H7 (cell line): ENCODE measurements at places on chromosomes 16 and 17. TPM values are rescaled to one million over a fixed set of nuclear protein-coding genes. Genes with fewer than 3 reads are reported as not detected.
A peak's percentile ranks its signal among the peaks of the same experiment; 100 is the strongest.

The GPR139 gene
- total RNA-seq = 0.15 TPM in 1 of 2 replicates, not detected in the other

The KRTAP4-9 gene
- not detected in 2 replicates for total RNA-seq

The HOXB4 gene
- total RNA-seq = 0.03 TPM in 1 of 2 replicates, not detected in the other

GRCh38 chr17:48294806-48295361 is 135.1 kb downstream of the SKAP1 start:
- no peak for DNase-seq

DNA sequence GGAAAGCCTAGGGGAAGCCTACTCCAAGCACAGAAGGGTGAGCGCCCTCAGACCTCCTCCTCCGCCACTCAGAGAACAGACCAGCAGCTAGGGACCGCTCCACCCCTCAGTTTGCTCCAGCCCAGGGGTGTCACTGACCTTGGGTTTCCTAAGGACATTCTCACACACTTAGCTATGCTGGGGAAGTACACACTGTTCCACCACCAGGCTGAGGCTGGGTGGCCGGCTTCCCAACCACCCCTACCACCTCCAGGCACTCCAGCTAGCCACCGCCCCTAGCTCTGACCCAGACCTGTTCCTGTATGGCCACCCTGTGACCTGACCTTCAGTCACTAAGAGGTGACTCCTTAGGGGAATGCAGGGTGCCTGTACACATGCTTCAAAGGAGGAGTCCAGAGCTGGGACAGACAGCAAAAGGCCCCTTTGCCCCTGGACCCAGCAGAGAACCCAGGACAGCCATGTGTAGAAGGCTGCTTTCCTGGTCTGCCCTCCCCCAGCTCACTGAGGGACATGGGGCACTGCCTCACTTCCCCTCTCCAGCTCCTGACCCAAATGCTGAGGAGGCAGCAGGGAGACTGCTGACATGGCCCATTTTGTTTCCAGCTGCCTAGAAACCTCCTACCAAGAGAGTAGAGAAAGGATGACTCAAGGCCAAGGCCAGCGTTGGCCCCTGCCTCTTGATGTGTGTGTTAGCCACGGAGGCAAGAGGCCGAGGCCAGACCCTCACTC is 6.7 kb downstream of the HSPB9 start:
- no peak for DNase-seq

DNA sequence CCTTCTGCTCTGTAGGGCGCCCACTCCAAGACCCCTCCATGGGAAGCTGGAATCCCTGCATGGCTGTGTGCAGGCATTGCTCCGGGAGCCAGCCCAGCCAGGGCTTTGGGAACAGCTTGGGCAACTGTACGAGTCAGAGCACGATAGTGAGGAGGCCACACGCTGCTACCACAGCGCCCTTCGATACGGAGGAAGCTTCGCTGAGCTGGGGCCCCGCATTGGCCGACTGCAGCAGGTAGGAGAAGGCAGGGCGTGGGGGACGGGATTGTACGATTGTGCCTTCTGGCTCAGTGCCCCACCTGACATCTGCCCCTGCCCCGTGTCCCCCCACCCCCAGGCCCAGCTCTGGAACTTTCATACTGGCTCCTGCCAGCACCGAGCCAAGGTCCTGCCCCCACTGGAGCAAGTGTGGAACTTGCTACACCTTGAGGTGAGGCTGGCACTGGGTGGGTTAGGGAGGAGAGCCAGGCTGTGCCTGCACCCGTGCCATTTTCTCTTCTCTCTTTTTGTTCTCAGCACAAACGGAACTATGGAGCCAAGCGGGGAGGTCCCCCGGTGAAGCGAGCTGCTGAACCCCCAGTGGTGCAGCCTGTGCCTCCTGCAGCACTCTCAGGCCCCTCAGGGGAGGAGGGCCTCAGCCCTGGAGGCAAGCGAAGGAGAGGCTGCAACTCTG is 8.7 kb upstream of the TMEM88 start:
- DNase-seq = no peak

DNA sequence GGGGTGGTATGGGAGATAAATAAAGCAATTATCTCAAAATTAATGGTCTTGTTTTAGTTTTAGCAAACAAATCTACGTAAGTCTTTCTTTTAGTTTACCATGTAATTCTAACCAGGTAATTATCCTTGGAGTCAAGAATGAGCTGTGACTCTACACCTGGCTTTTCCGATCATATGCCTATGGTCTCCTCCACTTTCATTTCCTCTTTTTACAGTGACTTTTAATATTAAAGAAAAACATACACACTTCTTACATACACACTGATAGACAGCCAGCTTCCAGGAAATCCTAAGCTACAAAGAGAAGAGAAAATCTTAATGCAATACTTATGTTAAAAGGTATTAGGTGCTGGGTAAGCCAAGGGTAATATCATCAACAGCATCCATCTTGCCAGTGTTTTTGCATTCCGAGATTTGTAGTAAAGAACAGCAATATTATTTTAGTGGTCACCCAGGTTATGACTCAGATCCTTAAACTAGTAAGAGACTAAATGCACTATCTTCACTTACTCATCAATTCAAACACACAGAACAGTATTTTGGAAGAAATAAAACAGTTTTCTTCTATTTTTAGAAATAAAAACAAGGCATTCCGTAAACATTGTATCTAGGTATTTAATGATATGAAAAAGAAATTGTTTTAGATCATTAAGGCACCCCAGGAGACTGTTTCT is 4.4 kb upstream of the IRX5 start:
- DNase-seq = no peak

DNA sequence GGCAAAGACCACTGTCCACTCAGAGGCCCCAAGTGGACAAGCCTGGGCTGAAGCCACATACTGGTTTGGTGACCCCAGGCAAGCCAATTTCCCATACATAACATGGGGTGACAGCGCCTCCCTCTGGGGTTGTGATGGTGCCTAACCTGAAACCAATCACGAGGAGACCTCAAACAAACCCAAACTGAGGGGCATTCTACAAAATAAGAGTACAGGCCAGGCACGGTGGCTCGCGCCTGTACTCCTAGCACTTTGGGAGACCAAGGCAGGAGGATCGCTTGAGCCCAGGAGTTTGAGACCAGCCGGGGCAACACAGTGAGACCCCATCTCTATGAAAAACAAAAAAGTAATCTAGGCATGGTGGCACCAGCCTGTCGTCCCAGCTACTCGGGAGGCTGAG is 3.6 kb downstream of the P2RX5 start:
- peak; percentile 70 for DNase-seq

GRCh38 chr17:38791162-38791561 is 8.2 kb downstream of the PIP4K2B start:
- DNase-seq = no peak

DNA sequence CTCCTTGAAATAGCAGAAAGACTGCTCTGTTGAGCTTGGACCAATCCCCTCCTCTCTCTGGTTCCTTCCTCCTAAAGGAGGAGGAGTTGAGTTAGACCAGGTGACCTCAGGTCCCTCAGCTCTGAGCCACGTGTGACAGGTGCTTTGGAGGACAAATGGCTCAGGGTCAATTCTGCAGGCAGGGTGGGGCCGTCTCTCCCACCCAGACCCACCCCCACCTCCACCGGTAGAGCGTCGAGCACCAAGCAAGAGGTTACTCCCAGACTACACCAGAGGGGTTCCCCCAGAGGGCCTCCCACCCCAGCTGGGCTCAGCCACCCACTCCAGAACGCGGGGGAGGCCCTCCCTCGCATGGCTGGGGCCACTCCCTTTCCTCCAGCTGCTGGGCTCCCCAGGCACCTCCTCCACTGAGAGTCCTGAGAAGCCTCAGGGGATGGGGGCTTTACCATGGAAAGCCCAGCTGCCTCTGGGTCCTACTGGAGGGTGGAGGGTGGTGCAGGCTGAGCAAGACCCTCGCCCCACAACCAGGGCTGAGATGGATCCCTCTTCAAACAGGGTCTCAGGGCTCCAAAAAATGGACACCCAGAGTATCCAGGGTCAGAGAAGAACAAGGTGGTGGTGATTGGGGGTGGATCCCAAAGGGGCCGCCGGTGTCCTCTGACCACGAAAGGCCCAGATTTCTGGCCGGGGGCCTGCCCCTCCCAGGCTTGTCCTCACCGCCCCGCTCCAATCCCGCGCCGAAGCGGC is 7.6 kb downstream of the MYO1C start:
- DNase-seq = peak; percentile 89

GRCh38 chr16:47657977-47658376 is 196.8 kb downstream of the PHKB start:
- no peak for DNase-seq

DNA sequence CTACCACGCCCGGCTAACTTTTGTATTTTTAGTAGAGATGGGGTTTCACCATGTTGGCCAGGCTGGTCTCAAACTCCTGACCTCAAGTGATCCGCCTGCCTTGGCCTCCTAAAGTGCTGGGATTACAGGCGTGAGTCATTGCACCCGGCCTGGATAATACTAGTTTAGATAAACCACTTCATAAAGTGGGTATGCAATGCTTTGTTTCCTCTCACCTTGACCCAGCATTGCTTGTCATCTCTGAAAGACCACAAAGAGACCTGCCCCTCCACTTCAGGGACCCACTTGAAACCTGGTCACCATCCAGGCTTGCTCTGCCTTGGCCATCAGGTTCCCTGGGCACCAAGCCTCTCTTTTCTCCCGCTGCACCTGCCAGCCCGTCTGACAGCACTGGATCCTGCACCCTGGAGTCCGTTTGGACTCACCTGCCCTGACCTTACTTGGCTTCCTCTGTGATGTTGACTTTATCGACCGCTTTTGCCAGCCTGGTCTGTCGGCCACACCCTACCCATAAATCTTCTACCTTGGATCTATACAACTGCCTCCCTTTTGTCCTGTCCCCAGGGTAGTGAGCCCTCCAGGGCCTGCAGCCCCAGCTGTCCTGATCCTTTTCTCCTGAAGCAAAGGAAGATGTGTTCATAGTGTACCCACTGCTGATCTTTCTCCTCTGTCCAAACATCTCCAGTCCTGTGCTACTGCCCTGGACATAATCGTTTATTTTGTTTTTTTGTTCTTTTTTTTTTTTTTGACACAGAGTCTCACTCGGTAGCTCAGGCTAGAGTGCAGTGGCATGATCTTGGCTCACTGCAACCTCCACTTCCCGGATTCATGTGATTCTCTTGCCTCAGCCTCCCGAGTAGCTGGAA is 12.7 kb upstream of the ZG16 start:
- peak; percentile 5 for DNase-seq

DNA sequence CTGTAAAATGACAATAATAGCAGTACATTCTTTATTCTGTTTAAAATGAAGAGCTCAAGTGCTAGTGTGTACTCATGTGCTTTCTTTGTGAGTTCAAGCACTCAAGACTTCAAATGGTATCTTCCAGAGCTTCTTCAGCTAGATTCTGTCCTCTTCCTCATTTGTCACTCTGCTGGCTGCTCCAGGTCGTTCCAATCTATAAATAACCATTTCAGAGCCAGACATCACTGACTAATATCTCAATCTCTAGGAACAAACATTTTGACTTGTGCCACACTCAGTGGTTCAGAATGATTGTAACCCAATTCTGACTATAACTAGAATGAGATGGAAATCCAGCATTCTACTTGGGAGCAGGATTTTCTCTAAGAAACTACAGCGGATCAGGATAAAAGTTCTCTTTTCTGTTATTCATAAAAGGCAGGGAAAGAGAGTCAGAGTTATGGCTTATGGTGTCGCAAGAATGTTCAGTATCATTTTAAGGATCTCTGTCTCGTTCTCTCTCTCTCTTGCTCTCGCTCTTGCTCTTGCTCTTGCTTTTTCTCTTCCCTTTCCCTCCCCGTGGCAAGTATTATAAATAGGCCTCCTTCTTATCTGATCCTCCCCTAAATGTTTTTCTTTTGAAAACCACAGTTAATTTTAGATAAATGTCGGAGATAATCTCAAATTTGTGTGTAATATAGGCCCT is 116.3 kb upstream of the MAF start:
- DNase-seq = no peak

DNA sequence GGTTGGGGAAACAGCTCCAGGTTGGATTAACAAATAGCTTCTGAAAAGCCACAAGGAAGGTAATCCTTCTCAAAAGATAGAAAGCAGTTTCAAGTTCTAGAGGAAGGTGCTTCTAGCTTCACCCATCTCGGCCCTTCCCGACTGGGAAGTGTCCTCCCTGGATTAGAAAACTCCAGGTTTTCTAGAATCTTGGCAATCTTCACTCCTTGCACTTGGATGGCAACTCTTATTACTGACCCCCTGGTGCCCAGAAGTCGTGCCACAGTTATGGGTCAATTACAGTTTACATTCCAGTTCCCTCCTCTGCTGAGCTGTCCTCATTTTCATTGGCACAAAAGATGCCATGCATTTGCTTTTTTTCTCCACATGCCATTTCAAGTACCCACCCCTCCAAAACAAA is 65.6 kb downstream of the SMG6 start:
- DNase-seq = no peak

DNA sequence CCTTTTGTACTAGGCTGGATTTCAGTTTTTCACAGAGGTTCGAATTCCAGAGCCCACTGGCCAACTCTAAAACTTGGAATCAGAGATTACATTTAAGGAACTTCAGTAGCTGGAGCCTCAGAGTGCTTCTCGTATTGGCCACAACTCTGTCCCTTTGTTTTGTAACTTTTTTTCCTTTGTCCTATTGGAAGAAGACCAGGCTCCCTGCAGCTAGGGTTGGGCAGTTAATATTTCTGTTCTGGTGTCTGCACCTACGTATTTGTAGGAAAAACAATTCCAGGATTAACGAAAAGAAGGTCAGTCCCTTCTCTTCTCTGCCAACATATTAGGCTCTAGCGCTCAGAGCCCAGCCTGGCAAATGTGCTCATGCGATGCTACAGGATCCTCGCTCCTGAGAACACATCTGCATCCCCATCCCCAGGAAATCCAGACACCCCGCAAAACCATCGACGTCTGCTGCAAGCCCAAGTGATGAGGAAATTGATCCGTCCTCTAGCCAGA is 1.9 kb downstream of the CDH11 start:
- DNase-seq = no peak
